ENCODE measurements at places on chromosomes 2 and 18.

DNA sequence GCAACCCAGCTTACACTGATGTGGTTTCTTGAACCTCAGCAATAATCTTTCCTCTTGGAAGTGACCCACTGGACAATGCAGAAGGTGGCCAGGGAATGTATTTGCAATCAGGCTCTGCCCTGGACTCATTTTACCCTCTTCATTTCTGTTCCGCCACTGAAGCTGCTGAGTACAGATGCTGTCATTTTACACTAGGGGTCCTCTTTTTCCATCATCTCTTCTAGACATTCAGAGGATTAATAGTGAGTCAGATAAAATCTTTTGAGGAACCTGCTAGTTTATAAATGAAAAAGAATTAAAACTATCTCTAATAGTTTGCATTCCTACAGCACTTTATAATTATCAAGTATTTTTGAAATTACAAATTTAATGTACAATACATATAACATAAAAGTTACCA, 87.9 kb upstream of the PNPT1 start:
- DNase-seq, result no peak

DNA sequence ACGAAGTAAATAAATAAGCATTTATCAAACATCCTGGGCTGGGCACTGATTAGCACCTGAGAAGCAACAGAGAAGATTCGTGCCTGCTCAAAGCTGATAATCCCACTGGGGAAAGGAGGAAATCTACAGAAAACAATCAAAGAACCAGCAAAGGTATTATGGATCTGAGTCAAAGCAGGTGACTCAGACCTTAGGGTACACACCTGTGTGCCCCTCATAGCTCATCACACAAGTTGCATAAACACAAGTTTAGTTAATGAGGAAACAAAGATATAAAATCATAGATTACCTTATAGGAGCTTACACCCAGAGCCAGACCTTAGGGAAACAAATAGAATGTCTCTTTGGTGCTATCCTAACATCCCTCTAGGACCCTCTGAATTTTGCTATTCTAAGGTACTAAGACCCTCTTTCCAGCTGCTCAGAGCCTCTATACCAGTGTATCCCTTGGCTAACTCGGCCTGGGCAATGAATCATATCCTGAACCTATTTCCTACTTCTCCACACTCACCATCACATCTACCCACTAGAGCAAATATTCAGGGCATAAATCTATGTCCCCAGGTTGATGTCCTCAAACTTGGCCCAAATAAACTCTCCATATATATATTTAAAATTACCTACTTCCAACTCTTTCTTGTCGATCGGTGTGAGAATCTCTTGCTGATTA, 19.3 kb upstream of the CTIF start:
- no peak for DNase-seq

- no peak for DNase-seq
These were observed 36.0 kb upstream of the TANK start for GRCh38 chr2:161124201-161124600.

DNA sequence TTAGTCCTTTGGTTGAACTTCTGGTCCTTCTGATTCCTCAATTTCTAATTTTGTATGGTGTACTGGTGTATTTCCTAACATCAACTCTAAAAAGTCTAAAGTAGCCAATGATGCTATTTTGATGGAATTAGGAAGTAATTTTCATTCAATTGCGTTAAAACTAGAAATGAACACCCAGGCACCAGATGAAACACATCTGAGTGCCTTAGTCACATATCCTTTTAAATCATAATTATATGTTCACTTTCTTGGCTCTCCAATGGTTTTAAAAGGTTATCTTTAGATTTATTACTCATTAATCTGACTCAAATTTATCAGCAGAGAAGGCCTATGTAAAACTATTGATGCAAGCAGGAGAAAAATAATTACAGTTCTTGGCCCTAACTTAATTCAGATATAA, 119.7 kb downstream of the GAREM1 start:
- no peak for DNase-seq

DNA sequence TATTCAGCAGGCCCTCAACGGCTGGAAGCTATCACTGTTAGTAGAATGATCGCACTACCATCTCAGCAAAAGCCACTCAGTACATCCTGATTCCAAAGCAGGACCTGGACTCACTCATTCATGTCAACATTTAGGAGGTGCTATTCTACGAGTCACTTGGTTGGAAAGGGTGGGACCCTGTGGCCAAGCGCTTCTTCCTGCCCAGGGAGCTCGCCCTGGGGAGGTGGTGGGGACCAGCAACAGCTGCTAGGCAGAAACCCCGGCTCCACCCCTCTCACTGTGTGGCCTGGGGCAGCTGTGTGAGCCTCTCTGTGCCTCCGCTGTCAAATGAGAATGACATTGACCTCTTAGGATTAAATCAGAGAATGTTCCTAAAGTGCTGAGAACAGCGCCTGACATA, 231.4 kb downstream of the EIPR1 start:
- DNase-seq, result no peak

- no peak for DNase-seq
These were observed 461.6 kb upstream of the CNTNAP5 start for GRCh38 chr2:123563515-123563914.

- DNase-seq, result no peak
These were observed 232.8 kb downstream of the KLHL29 start for GRCh38 chr2:23617811-23618215.

GRCh38 chr2:171173087-171173486, 12.4 kb upstream of the TLK1 start:
- DNase-seq, result no peak

DNA sequence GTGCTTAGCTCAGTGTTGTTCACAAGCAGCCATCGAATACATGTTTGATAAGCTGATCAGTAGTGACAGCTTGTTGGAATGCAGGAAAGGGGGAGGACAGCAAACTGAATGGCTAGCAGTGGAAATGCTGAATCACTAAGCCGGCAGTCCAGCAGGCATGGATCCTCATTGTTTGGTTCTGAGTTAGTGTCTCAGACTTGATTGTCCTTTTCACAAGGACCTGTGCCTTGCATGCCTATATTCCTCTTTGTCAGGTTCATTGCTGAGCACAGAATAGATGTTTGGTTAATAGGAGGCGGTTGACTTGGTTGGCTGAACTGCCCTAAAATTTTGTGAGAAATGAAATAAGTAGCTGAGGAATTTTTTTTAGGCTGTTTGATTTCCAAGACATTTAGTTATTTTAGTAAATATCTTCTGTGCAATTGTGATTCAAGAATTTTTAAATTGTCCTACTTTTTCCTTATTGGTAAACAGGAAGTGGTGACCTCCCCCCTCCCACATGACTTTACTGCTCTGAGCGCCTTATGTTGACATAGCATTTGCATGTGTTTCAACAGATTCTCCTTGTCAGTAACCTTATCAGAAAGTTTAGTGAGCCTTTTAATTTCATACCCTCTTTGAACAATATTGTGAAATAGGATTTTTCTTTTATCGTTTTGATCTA, 21.4 kb upstream of the STON1 start:
- no peak for DNase-seq

- DNase-seq, result no peak
These were observed 105.6 kb downstream of the MYO1B start for GRCh38 chr2:191350826-191351225.

DNA sequence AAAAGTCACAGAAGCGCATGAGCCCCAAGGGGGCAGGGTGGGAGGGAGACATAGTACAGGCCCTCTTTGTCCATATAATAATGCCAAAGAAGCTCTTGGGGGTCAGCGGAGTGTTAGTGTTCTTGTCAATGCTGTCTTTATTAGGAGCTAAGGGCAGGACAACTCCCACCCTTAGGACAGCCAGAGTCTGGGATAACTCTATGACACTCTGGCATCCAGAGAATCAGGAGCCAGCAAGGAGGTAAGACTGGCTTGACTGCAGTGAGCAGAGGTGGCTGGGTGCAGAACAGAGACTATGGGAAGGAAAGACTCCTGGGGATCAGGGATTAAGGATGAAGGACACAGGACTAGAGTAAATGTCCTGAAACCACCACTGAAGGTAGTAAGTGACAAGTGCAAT, 19.0 kb upstream of the HNMT start:
- no peak for DNase-seq

DNA sequence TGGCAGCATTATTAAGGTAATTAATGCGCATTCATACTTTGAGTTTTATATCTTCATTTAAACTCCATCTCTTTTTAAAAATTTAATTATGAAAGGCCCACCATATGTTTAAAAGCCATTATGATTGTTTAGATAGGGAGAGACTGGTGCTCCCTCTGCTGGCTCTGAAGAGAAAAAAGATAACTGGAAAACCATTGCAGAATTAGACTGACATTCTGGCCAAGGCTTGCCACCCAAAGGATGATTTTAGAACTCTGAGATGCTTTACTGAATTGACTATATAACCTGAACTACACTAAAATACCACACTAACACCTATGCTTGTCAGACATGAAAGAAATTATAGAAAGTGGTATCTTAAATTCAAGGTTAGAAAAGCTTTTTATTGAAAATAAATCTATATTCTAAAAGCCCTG, 127.6 kb upstream of the SPOPL start:
- DNase-seq, result peak; percentile 22

GRCh38 chr2:169203952-169204351, 134.6 kb downstream of the DHRS9 start:
- DNase-seq, result no peak

GRCh38 chr2:183530333-183530901, 406.2 kb downstream of the NUP35 start:
- DNase-seq, result no peak

DNA sequence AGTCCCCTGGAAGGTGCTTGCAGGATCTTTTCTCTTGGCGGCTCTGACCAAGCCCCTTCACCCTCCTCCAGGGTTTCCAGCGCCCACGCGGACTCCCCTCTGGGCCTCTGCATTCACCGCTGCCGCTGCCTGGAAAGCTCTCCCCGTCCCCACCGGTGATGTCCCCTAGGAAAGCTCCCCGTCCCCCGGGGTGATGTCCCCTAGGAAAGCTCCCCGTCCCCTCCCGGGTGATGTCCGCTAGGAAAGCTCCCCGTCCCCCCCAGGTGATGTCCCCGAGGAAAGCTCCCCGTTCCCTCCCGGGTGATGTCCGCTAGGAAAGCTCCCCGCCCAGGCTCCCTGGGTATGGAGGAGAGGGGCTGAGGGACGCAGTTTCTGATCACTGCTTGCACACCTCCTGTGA, 27.9 kb downstream of the ZAP70 start:
- DNase-seq, result no peak

DNA sequence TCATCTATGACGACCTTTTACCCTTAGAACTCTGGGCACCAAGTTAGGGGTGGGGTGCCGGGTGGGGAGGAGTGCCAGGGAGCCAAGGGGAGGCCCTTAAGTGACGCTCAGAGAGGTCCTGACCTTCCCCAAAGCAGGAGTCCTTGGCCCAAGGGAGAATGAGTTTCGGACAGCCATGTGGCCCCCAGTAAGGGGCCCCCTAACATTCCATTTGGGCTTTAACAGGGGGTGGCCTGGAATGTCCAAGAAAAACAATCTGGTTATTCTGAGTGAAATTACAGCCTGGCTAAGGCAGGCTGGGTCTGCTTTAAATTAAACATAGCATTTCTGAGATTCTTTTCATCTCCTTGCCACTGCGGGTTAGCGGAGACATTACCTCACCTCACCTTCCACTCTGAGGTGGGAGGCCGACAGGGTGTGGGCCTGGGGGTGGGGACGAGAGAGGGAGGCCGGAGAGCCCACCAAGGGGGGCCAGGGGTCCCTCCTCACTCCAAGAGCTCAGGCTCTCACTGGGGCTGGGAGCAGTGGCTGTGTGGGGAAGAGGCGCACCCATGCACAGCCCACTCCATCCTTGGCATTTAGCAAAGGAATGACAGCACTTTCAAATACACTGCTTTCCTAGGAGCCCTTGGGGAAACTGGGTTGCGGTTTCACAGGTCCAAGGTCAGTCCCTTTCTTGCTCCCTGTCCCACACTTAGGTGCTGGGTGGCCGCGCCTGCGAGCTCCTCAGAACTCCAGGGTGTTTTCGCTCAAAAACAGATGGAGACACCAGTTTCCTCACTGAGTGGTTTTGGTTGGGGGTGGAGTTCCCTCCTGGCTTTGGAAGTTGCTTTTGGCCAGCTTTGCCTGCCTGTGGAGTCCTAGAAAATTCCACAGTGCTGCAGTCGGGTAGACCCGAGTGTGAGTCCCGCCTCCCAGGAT, 107.4 kb downstream of the POLR1A start:
- peak; percentile 21 for DNase-seq
